Epithelial cell of proximal tubule (primary cell): ENCODE measurements at places on chromosomes 4 and X. TPM values are rescaled to one million over a fixed set of nuclear protein-coding genes. Genes with fewer than 3 reads are reported as not detected.

Gene CXCL8
- total RNA-seq: 24.9 and 31.4 TPM in 2 replicates

Gene CDKL5
- 2.1 and 5.0 TPM in 2 replicates for total RNA-seq

DNA sequence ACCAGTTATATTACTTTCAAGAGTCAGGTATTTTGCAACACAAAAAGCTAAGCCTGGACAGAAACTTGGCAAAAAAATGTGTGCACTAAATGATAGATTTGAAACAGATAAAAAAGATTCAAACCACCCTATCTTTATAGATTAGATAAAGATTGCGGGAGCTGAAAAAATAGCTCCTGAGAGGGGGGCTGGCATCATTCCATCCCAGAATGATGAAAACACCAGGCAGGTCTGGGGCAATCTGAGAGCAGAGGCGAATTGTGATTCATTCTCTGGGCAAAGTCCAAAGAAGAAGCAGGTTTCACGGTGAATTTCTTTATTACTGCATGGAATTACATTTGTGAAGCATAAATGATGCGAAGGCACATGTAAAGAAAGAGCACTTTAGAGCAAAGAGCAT is 168.5 kb upstream of the DMD start:
- DNase-seq: no peak

- DNase-seq: no peak
Observed at GRCh38 chr4:184907216-184907615, 81.4 kb upstream of the ACSL1 start.

DNA sequence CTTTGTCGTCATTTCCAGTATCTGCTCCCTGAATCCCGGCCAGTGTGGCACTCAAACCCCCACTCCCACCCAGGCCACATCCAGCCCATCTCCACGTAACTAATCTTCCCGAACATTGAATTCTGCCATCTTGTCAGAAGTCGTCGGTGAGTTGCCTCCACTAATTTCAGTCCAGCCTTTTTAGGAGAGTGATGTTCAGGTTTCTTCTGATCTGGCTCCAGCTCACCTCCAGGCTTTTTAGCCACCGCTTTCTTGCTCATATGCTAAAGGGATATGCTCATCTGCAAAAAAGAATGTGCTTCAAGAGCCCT is 1.3 kb downstream of the TMEM165 start:
- no peak for DNase-seq
